ENCODE measurements at places on chromosomes 6 and 20. TPM values are rescaled to one million over a fixed set of nuclear protein-coding genes. Genes with fewer than 3 reads are reported as not detected.

GCLC gene
- 15.1 TPM for total RNA-seq

TREML4 gene
- total RNA-seq = not detected

GRCh38 chr20:50111120-50111828 lies 1.7 kb downstream of the UBE2V1 start:
- no peak for DNase-seq

GRCh38 chr6:90701146-90701781 lies 114.4 kb upstream of the MAP3K7 start:
- no peak for DNase-seq

DNA sequence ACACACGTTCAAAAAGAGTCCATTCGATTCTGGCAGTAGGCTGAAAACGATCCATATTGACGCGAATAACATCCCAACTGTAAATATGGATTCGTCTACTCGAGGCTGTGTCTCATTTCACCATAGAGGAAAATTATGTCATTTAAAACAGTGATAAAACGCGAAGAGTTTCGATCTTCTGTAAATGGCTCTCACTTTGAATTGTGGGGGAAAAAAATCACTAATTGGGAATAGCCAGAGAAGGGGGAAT lies 845 bp upstream of the MARCKS start:
- no peak for DNase-seq

GRCh38 chr20:37669062-37669772 lies 24.6 kb upstream of the CTNNBL1 start:
- DNase-seq = no peak

GRCh38 chr20:44856856-44857448 lies 28.6 kb upstream of the YWHAB start:
- DNase-seq = peak; percentile 33

DNA sequence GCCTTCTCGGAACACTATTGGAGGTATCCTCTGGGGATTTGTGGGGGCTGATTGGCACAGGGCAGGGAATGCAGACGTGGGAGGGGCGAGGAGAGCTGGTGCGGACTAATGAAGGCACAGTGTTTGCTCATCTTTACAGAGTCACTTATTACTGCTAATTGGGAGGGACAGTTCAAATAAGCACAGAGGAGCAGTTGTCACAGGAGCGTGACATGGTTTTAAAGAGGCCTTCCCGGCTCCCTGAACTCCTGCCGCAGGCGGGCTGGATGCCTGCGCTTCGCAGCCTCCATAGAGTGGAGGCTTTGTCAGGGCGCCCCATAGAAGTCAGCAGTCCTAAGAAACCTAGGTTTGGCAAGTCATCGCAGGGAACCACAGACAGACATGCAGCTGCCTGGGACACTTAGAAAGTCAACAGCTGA lies 149.6 kb downstream of the LINC00237 start:
- no peak for DNase-seq
